NAMALWA (cell line): ENCODE measurements at places on chromosomes 3 and 15.

DNA sequence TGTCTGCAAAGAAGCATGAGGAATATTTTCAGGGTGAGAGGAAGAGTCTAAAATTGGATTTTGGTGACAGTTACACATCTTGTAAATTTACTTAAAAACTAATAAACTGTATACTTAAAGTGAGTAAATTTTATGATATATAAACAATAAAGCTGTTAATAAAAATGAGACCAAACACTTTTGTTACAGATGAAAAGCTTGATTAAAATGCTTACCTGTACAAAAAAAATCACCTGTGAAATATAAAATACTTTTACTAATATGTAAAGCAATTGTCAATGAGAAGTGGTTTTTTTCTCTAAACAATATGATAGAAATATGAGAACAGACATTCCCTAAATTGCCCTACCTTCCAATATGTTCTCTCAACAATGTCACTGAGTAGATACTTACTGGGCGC is 27.2 kb upstream of the CPB1 start:
- DNase-seq, result no peak

- no peak for DNase-seq
Measured at GRCh38 chr3:187648177-187648576, 22.0 kb downstream of the SST start.

- DNase-seq, result no peak
Measured at GRCh38 chr15:61396235-61396919, 167.3 kb upstream of the RORA start.

- DNase-seq, result peak; percentile 7
Measured at GRCh38 chr15:44718180-44718926, 7.0 kb downstream of the B2M start.

GRCh38 chr15:93105485-93105884 is 16.5 kb upstream of the RGMA start:
- no peak for DNase-seq

DNA sequence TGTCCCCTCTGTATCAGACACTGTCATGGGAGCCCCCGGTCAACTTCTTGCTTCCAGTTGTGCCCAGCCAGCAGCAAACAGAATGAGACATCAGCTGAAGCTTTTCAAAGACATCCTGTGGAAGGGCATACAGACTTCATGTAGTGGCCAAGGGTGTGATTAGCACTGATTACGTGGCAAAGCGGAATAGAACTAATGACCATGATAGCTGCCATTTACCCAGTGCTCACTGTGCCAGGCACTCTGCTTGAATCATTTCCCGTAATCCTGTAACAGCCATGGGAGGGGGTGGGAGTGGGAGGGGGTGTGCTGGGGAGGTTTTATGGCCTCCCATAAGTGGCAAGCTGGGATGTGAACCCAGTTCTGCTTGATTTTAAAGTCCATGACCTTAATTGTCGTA is 29.5 kb downstream of the LPP start:
- DNase-seq, result no peak

- DNase-seq, result no peak
Measured at GRCh38 chr3:18712713-18713576, 287.8 kb upstream of the SATB1 start.

DNA sequence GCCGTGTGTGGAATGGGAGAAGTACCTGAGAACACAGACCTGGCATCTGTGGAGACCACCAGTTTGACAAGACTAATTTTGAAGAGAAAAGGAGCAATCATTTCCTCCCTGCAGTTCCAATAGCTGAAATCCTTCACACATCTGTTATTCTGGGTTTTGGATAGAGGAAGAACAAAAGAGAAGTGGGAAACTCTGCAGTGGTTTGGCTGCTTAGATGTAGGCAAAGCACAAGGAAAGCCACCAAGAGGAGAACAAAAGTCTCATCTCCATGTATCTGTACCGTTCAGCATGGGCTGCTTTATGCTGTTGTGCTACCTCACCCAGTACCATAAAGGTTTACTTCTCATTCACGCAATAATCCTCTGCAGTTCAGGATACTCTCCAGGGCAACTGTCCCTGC is 153.1 kb upstream of the COL8A1 start:
- DNase-seq, result no peak

DNA sequence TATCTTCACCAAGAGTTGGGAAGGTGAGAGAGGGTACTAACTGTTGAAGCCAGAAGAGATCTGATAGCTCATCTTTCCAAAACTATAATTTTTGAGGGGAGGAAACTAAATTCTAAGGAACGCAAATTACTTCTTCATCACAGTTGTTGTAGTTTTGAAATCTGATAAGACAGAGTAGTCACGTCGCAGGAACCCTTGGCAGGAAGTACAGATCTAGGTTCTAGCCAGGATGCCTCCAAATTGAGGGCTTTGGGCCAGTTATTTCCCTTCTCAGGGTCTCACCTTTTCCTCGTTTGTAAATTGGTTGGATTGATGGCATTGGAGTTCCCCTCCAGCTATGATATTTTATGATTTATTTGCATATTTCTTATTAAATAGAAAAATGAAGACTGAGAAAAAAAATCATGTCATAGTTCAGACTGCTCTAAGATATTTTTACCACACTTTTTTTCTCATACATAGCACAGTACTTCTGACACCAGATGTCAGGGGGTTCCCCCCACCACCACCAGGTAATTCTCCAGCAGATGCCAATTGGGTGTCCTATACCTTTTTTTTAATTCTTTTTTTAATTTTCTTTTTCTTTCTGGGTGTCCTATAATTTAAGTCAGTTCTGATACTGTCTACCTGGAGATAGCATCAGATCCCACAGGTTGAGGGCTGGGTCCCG is 32.3 kb upstream of the APH1B start:
- no peak for DNase-seq

GRCh38 chr15:52184721-52185120 is 6.5 kb downstream of the GNB5 start:
- DNase-seq, result no peak

DNA sequence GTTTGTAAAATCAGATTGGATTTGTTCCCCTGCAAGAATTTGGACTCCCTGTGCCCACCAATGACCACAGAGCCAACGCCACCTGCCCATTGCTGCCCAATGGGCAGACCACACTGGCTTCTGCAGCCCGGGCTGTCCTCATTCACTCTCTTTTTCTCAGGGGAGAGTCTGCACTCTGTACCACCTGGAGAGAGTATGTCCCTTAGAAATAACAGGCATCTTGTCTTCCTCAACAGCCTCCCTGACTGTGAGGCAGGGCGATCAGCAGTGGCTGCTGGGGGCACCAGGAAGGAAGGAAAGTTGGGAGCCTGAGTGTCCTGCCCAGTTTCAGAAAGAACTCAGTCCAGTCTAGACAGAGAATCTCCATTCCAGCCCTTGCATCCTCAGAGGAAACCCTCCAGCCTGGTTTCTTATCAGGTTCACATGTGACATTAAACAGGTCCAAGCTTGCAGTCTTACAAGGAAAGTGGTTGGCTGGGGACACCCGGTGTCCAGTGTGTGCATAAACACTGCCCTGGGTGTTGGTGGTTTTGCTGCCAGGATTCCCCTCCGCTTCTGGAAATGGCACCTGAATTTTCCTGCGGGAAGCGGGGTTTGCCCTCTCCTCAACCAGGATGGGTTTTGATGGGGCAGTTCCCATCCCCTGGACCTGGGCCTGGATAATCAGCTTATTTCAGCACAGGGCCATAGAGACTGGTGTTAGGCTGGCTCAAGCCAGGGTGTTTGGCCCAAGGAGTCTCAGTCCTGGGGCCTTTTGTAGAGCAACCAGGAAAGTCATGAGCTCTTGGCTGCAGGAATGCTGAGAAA is 37.2 kb downstream of the SSUH2 start:
- peak; percentile 13 for DNase-seq

DNA sequence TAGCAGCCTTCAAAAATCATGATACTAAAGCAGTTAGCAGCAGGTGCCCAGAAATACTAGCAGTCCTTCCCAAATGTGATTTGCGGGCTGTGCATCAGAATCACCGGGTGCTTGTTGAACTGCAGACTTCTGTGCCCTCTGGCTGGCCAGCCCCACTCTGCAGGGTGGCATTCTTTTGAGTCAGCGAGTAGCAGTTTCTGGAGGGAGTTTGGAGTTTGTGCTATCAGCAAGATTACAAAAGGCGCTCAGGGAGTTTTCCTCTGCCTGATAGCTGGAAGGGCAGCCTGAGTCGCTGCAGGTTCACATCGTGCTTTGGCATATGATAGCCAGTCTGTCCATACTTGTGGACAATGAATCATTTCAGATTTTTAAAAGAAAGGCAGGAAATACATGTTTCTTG is 57.6 kb downstream of the CLDN11 start:
- no peak for DNase-seq
